ENCODE measurements at places on chromosomes 3 and 15. TPM values are rescaled to one million over a fixed set of nuclear protein-coding genes. Genes with fewer than 3 reads are reported as not detected.

RGMA gene
- total RNA-seq: not detected

CGNL1 gene
- not detected for total RNA-seq

SLC38A3 gene
- total RNA-seq: not detected

DNA sequence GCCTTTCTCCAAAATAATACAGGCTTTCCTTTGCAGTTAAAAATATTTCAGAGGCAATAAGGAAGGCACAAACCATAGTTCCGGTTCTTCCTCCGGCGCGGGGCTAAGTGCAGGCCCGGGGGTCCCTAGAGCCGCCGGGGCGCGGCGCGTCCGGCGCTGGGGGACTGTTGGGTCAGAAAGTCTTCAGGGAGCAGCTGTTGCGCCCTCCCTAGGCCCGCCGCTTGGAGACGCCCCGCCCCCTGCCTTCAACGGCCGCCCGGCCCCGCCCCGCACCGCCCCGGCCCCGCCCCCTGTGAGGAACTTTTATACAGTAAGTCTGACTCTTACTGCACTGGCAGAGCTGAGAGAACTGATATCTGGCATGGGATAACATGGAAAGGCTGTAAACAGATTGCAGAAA, 283.1 kb upstream of the ARL6 start:
- DNase-seq: no peak

DNA sequence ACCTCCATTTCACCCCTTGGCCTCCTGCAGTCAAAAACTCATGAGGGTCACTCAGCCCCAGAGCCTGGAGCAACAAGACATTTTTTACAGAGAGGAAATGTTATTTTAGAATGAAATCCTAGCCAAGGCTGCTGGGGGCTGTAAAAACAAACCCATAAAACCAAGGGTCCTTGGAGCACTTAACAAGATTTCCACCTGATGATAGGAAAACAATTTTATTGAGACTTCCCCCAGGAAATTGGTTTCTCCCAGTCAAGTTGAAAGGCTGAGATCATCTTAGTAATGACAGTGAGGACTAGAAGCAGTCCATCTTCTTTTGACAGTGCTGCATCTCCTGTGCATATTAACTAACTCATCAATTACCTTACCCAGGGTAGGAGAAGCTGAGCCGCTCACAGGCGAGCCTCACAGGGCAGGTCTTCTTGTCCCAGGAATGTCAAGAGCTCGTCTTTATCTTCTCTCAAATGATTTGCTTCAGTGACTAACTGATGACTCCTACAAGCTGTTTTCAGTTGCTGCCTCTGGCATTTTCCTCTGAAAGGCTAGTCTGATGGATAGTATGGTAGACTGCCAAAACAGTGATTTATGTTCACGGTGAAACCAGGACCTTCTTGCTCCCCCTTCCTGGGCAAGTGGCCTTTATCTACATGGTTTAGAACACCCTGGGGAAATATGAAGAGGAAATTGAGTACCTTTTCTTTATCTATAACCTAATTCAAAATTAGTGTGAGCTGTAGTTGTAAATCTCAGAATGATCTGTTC, 34.6 kb upstream of the AEN start:
- DNase-seq: no peak

DNA sequence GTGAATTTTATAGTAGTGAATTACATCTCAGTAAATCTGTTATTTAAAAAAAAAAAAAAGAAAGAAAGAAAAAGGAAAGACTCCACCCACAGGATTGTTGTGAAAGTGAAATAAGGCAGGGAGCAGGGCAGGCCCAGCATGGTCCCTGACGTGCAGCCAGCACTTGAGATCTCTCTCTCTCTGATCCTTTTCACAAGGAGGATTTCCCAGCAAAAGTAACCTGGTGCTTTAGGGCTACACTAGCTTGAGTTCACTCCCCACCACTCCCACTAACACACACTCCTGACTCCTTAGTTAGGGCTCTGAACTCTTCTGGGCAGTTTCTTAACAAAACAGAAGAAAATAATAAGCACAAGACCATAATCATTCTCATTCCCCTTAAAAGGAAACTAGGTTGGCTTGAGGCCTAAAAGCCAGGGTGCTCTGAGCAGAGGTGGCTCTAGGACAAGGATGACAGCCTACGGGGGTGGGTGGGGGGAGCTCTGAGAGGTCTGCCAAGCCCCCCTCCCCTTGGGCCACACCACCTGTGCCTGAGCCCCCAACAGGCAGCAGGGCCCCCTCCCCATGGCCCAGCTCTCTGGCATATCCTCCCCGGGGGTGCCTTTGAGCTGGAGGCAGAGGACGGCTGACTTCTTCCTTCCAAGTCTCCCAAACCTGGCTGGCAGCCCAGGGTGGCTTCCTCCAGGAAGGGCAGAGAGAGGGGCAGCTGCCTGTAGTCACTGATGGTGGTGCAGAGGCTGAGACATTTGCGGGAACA, 856 bp downstream of the TMEM40 start:
- no peak for DNase-seq

GRCh38 chr3:71466483-71466882, 117.0 kb downstream of the FOXP1 start:
- DNase-seq: no peak

- no peak for DNase-seq
Measured at GRCh38 chr3:170076715-170077238, 39.0 kb downstream of the GPR160 start.

- DNase-seq: no peak
Measured at GRCh38 chr15:46251903-46252302, 617.1 kb downstream of the SQOR start.

DNA sequence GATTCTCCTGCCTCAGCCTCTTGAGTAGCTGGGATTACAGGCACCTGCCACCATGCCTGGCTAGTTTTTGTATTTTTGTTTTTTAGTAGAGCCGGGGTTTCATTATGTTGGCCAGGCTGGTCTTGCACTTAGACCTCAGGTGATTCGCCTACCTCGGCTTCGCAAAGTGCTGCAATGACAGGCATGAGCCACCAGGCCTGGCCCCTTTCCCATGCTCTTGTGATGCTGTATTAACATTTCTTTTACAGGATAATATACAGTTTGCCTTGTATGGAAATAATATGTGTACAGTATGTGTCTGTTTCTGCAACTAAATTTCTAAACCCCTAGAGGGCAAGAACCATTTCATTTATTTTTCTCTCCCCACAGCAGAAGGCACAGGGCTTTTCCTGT, 37.8 kb downstream of the SCG5 start:
- DNase-seq: no peak

- peak; percentile 57 for DNase-seq
Measured at GRCh38 chr3:149751551-149751950, 738 bp downstream of the COMMD2 start.

Measured in Karpas-422 (cell line).